ENCODE measurements at places on chromosomes 6 and 20.
A peak's percentile ranks its signal among the peaks of the same experiment; 100 is the strongest.

GRCh38 chr6:30750379-30750668 is 6.0 kb upstream of the IER3 start:
- no peak for DNase-seq

- no peak for DNase-seq
Measured at GRCh38 chr6:148307405-148307804, 35.2 kb upstream of the SASH1 start.

DNA sequence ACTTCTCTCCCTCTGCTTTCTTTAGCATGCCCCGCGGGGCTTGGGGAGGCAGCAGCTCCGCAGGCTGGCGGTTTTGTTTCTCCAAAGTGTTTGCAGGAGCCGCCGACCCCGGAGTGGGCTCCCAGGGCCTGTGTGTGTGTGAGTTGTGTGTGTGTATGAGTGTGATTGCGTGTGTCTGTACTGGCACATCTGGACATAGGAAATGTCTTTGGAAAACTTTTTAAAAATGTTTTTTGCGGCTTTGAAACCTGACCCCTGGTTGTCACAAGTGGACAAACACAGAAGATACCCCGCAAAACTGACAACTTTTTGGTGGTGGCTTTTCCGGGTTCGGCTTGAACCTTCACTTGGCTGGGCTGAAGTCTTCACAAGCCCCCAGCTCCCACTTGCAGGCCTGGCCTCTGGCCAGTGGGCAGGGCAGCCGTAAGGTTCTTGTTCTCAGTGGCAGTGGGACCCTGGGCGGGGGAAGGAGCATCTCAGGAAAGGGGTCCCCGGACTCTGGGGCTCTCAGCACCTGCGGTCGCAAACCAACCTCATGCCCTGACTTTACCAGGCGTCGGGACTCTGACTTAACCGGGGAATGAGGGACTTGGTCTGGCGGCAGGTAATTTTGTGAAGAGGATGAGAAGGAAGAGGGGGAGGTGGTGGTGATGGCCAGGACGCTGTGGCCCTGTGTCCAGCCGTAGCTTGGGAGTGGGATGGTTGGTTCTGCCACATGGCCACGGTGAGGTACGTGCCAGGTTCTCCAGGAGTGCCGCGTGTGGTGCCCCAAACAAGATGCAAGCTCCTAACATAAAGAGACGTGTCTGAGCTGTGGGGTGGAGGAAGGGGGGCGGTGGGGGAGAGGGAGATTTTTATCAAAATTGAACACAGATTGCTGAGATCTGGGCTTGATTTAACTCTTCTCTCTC is 619 bp downstream of the DAAM2 start:
- peak; percentile 9 for DNase-seq

- DNase-seq, result peak; percentile 39
Measured at GRCh38 chr6:57432919-57433684, 115.7 kb downstream of the PRIM2 start.
